Omental fat pad (tissue), 4 donors: ENCODE measurements at places on chromosomes 6 and 20. TPM values are rescaled to one million over a fixed set of nuclear protein-coding genes. Genes with fewer than 3 reads are reported as not detected.

CDSN gene
- not detected for total RNA-seq

ZNF337 gene
- total RNA-seq, result 11.9 TPM

NFATC2 gene
- 51.5 TPM for total RNA-seq

OOEP gene
- not detected for total RNA-seq

PARD6B gene
- 1.1 TPM for total RNA-seq

GSTA4 gene
- total RNA-seq, result 21.9 TPM

PAK5 gene
- not detected for total RNA-seq

PRSS16 gene
- not detected for total RNA-seq

RNF182 gene
- total RNA-seq, result 0.96 TPM

VIP gene
- not detected for total RNA-seq

RHAG gene
- not detected for total RNA-seq

LY6G6D gene
- total RNA-seq, result not detected

CASS4 gene
- 5.3 TPM for total RNA-seq

HINT3 gene
- total RNA-seq, result 21.1 TPM

- no peak for DNase-seq
Observed at GRCh38 chr6:34718976-34719375, 22.4 kb upstream of the ILRUN start.

GRCh38 chr6:132907914-132908313 is 93.5 kb downstream of the RPS12 start:
- DNase-seq, result no peak

- DNase-seq, result no peak
Observed at GRCh38 chr6:98641949-98642719, 192.2 kb upstream of the POU3F2 start.

GRCh38 chr20:59525500-59526241 is 78.7 kb upstream of the PHACTR3 start:
- no peak for DNase-seq

- DNase-seq, result no peak
Observed at GRCh38 chr6:170176136-170176897, 114.6 kb downstream of the DLL1 start.

DNA sequence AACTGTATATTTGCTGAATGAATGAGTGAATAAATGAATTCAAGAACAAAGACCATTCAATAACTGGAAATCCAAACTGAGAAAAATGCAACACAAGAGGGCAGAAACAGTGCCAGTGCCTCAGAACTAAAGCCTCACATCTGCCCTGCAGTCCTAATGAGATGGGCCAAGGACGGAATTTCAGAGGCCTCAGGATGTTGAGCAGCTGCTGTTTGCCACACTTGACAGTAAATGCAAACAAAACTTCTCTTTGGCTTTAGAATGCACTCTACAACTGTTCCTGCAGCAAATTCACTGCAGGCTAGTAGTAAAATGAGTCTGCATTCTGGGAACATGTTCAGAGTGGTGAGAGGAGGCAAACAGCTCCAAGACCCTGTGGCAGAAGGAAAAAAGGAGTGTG is 177.6 kb upstream of the LRFN2 start:
- no peak for DNase-seq

- no peak for DNase-seq
Observed at GRCh38 chr6:79240509-79240908, 6.0 kb upstream of the HMGN3 start.

- no peak for DNase-seq
Observed at GRCh38 chr20:57438552-57438951, 47.4 kb downstream of the RBM38 start.

DNA sequence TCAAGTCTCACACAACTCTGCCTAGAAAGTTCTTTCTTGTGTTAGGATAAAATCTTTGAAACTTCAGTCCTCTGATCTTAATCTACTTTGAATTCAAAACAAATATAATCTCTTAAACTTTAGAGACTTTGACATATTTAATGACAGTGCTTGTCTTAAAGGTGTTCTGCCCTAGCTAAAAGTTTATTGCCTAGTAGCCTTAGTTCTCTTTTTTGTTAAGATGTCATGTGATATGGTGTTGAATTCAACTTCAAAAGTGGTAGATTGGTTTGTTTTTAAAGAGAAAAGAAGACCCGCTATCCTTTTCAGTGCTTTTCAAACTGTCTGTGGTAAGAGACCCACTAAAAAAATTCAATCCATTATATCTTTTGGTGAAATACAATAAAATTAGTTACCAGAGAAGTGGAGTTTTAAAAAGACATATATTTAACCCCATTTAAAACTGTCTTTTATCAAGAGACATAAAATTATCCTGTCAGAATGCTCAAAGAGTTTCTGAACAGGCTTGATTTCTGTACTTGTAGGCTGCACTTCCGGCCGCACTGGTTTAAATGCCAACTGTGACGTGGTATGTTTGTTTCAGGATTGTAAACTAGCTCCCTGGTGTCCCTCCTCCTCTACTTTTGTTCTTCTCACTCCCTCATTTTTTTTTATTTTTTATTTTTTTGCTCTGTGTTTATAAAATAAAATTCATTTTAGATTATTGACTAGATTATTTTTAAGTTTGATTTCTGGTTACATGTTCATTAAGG is 76.5 kb downstream of the QKI start:
- DNase-seq, result no peak

GRCh38 chr6:43942011-43942442 is 172.0 kb downstream of the VEGFA start:
- DNase-seq, result no peak

- no peak for DNase-seq
Observed at GRCh38 chr6:143759666-143760065, 81.9 kb downstream of the PHACTR2 start.

DNA sequence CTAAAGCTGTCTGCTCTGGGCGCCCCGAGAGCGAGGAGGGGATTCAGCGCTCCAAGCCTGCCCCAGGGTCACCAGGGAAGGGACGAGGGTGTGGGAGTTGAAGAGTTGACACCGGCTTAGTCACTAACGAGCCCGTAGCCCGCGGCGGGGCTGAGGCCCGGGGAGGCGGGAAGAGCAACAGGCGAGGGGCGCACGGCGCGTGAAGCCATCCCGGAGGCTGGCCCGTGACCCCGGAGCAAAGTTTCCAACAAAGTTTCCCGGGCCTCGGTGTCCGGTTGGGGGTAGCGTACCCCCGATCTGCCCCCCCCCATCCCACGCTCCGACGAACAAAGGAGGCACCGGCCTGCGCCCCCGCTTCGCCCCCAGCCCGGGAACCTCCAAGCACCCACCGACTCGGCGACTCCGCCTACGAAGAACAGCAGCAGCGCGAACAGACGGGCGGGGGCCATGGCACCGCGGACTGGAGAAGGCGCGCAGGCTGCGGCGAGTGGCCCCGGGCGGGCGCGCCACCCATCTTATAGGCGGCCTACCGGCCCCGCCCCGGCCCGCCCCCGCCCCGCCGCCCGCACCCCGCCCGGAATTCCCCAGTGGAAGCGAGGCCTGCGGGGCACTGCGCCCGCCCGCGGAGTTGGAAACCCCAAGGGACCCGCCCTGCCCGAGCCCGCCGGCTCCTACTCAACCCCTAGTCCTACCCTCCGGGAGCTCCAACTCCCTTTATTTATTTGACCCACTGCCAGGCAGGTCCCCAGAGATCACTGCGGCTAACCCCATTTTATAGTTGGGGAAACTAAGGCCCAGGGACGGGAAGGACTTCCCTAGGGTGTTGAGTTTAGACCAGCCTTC is at the start of gene SDC4:
SDC4 (minus strand) TSS at position 489 of the 843 bp plus-strand sequence; CDS start at position 449, 40 bp downstream.
- DNase-seq, result peak; percentile 58

DNA sequence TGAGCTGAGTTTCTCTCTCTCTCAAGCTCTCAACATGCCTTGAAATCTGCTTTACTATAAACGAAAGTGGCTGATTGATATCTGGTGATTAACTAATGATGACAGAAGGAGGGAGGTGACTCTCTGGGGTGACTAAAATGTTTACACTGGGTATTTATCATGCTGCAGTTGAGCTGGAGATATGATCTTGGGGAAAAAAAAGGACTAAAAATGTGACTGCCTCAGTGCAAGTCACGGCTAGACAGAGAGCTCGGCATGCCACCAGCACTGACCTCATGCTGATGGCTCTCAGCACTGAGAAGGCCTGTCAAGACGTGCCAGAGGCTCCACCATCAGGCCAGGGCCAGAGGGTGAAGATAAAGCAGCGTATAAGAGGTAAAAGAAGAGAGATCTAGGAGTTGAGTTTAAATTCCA is 103.1 kb upstream of the SPACA1 start:
- DNase-seq, result no peak

DNA sequence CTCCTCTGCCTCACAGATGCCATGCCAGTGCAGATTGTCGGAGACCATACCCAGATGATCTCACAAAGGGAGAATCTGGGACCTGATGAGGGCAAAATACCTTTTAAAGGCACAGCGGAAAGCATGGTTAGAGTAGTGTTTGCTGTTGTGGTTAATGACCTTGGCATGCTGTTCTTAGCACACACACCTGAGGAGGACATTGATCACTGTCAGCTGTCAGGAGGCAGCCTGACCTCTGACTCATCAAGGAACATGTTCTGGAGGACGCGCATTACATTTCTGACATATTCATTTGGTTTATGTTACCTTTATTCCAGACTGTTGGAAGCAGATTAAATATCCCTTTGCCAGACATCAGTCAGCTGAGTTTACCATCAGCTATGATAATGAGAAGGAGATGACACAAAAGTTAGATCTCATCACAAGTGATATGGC is 57.1 kb downstream of the GOPC start:
- DNase-seq, result no peak

DNA sequence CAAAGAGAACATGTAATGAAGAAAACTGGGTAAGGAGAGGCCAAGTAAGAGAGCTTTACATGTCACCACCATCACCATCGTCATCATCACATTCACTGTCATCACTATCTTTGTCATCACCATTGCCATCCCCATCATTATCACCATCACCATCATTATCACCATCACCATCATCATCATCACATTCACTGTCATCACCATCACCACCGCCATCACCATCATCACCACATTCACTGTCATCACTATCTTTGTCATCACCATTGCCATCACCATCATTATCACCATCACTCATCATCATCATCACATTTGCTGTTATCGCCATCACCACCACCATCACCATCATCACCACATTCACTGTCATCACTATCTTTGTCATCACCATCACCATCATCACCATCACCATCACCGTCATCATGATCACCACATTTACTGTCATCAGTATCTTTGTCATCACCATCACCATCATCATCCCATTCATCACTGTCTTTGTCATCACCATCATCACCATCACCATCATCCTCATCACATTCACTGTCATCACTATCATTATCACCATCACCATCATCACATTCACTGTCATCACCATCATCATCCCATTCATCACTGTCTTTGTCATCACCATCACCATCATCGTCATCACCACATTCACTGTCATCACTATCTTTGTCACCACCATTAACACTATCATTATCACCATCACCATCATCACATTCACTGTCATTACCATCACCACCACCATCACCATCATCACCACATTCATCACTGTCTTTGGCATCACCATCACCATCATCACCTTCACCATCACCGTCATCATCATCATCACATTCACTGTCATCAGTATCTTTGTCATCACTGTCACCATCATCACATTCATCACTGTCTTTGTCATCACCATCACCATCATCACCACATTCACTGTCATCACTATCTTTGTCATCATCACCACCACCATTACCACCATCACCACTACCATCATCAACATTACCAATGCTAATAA is 172.3 kb downstream of the ERMARD start:
- DNase-seq, result no peak

- DNase-seq, result no peak
Observed at GRCh38 chr6:19692506-19693298, 144.5 kb upstream of the ID4 start.

GRCh38 chr6:161393839-161394364 is 120.0 kb upstream of the AGPAT4 start:
- DNase-seq, result no peak

GRCh38 chr6:108565893-108566292 is 5.2 kb downstream of the FOXO3 start:
- no peak for DNase-seq

- no peak for DNase-seq
Observed at GRCh38 chr6:168737481-168737880, 296.5 kb downstream of the SMOC2 start.

GRCh38 chr20:36199345-36200257 is 36.7 kb upstream of the AAR2 start:
- peak; percentile 95 for DNase-seq

DNA sequence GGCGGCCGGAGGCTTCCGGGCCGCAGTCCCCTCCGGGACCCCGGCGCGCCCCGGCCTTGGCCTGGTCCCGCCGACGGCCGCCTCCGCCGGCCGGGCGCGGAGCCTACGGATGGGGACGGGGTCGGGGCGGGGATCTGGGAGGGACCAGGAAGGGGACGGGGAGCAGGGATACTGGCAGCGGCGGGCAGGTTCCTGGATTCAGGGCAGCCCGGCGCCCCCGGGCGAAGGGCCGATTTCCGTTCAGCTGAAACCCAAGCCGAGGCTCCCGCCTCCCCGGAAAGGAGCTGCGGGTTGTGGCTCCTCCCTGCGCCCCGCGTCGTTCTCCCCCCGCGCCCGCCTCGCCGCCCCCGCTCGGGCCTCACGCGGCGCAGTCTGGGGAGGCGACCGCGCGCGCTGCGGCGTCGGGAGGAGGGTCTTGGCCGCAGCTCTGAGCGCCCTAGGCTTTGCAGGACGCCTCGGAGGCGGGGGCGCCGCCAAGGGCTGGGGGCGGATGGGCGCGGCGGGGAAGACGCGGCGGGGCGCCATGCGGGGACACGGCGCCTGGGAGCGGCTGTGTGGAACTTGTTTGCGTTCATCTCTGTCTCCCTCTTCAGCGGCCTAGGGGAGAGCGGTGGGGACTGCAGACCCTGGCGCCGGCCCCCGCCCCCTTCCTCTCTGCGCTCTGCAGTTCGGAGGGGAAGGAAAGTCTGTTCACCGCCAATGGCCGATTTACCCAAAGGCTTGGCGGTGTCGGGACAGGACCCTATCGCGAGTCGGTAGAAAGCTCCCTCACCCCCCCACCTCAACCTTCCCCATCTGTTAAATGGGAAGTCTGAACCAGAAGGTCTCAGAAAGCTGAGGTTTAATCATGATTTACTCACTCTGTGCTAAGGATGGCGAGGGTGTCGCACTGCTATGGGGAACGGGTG is 22.7 kb upstream of the TMEM181 start:
- DNase-seq, result no peak

DNA sequence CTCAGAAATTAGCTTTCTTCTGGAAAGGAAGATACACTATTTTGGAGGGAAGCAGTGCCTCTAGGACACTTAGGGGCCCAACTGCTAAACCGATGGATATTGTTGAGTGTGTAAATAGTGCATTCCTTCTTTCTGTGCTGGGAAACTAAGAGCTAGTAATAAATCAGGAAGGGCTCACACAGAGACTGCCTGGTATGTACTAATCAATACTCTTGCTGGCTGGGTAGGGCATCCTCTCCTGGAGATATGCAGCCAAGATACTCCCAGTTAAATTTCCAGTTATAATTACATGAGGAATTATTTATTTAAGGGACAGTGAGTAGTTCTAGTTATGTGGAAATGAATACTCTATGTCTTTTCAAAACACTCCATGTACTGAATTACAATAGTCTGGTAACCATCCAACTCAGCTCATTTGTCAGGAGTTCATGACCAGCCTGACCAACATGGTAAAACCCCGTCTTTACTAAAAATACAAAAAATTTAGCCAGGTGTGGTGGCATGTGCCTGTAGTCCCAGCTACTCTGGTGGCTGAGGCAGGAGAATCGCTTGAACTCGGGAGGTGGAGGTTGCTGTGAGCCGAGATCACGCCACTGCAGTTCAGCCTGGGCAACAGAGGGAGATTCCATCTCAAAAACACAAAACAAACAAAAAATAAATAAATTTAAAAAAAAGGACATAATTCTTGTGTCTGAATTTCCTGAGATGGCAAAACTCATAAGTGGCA is 100.0 kb downstream of the OR2B2 start:
- DNase-seq, result no peak
